ENCODE measurements at places on chromosomes 1 and 21.

GRCh38 chr1:167052389-167052788, 37.8 kb downstream of the GPA33 start:
- no peak for DNase-seq

GRCh38 chr1:88825721-88826120, 65.6 kb downstream of the GTF2B start:
- no peak for DNase-seq

GRCh38 chr21:46286648-46287002, 483 bp downstream of the YBEY start:
- DNase-seq: no peak

DNA sequence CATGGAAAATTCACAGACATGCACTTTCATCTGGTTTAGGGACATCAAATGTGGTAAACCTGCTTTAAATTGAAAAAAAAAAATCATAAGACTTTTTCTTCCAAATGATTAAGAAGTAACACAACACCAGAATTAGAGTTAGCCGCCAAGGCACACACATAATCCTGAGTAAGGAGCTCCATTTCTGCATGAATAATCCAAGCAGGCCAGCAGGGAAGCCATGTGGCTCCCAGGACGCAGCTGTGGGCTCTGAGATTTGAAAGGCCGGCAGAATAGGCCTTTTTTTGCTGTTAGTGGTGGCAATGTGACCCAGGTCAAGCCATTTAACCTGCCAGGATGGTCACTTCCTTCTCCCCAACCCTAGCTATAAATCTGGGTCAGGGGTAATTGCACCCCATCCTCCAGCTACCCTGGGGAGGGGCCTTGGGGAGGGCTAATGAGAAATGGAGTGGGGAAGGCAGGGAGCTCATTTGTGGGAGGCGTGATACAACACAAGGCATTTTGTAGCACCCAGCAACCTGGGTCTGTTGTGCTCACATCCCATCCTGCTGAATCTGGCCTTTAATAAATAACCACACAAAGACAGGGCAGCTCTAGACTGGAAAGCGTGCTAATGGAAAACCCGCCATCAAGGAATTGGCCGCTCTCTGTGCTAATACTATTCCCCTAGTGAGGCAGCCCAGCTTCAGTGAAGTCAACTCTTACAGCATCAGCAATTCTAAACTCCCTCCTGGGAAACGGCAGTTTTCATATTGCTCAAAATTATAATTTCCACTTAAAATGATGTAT, 178.5 kb downstream of the RHOU start:
- DNase-seq: no peak

DNA sequence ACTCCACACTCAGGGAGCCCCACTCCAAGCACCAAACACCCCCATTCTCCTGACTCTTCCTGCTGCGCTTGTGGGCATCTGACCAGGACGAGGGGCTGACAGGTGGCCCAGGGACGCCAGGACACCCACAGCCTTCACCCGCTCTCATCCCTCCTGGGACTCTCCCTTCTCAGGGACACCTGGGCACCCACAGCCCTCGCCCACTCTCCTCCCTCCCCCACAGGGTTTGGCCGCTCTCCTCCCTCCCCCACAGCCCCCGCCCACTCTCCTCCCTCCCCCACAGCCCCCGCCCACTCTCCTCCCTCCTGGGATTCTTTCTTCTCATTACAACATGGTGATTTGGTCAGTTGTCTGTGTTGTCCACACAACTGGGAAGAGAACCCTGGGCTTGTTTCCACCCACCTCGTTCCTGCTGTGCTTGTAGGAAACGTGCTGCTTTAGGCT, 43.4 kb downstream of the PRDM15 start:
- DNase-seq: no peak

- no peak for DNase-seq
These were observed 44.0 kb downstream of the UBR4 start for GRCh38 chr1:19166066-19166465.
